ENCODE measurements at places on chromosomes 4 and X.

DNA sequence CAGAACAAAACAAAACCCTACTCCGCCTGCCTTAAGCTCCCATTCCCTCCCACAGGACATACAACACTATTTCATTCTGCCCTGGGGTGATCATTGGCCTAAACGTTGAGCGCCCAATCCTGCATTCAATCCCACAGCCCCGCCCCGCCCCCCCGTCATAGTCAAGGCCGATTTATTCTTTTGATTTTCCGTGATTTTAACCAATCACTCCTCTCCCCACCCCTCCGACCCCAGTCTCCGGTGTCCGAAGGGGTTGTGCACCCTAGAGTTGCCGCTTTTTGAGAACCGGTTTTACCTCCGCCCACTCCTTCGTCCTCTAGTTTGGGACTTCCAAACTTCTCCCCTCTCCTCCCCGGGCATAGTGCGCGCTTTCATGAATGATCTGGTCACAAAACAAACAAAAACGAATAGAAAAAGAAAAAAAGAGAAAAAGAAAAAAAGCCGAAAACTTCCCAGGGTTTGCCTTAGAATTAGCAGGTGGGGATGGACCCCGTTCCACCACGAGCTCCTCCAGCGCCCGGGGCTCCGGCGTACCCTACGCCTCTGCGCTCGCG, 446 bp upstream of the UBE2A start:
- DNase-seq = peak; percentile 53

DNA sequence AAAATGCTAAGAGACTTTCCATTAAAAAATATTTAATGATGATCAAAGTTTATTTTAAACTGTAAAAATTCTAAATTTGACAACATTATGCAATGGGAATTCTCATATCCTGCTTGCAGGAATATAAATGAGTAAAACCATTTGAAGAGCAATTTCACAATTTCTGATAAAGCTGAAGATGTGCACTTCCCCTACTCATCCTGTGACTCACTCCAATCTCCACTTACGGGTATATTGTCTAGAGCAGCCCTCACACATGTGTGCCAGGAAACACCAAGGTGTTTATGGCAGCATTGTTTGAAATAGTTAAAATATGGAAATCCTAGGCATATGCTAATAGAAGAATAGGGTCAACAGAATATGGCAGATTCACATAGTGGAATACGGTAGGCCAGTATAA, 158.4 kb downstream of the PDHA2 start:
- DNase-seq = no peak

DNA sequence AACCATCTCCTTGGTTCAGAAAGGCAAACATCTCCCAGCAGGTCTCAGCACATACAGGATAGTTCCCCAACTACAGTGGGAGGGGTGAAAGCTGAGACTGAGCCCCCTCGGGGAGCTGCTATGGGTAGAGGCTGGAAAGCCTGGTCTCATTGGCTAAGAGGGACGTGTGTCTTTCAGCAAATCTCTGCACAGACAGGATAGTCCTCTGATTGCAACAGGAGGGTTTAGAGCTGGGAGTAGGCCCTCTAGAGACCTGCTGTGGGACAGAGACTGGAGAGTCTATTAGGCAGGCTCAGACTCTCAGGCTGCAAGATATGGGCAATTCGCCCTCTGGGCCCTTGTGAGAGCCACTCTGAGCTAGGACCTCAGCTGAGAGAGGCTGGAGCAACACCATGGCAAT, 271.6 kb upstream of the GALNT7 start:
- DNase-seq = no peak

DNA sequence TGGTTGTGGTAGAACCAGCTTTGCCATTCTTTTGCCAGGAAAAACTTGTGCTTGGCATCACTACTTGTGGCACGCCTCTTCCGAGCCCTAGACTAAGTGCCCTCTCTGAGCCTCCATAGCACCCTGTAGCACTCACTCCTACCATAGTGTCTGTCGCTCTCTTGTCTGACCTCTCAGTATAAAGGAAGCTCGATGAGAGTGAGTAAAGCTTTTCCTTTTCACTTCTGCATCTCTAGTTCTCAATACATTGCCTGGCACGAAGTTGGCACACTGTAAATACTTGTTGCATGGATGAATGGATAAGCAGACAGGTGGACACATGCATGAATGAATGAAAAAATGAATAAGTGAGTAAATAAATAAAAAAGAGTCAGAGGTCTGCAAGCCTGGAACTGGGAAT, 48.3 kb downstream of the TLR10 start:
- no peak for DNase-seq
